Dermis microvascular lymphatic vessel endothelial cell (primary cell): ENCODE measurements at places on chromosomes 11 and 22. TPM values are rescaled to one million over a fixed set of nuclear protein-coding genes. Genes with fewer than 3 reads are reported as not detected.

Gene DRD4
- total RNA-seq = under 0.01 TPM in 1 of 2 replicates, not detected in the other

Gene KRTAP5-10
- total RNA-seq = not detected in 2 replicates

DNA sequence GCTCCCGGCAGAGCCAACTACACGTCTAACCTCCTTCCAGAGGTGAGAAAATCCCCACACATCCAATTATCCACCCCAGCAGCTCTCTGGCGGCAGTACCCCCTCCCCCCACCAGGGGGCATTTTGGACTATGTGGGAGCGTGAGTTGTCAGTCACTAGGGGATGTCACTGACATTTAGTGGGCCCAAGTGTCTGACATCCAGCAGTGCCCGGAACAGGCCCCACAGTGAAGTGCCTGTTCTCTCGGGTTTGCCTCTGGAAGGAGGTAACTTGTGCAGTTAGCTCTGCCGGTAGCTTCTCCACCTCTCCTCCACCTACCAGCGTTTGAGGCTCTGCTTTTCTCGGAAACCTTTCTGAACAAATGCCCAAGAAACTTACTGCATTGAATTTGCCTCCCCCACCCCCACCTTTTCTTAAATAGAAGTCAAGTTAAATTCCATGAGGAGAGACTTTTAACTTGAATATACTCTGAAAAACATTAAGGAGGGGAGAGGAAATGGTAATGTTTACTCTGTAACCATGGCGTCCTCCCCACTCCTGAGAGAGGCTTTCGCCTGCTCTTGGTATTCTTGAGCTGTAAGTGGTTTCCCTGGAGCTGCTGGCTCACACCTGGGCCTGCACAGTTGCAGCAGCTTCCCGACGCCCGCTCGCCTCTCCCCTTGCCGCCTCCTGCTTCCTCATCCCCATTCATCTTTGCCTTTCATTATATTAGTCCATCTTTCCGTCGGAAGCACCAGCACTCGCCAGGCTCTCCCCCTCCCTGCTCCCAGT lies 112.8 kb downstream of the WNT7B start:
- peak; percentile 21 for DNase-seq

GRCh38 chr22:38180841-38181452 lies 683 bp downstream of the PLA2G6 start:
- DNase-seq = no peak

GRCh38 chr11:44488165-44488965 lies 77.1 kb upstream of the CD82 start:
- no peak for DNase-seq

- DNase-seq = no peak
Observed at GRCh38 chr11:72743321-72744221, 8.6 kb downstream of the ARAP1 start.
